GM12878 (cell line): ENCODE measurements at places on chromosomes 3 and 15.
A peak's percentile ranks its signal among the peaks of the same experiment; 100 is the strongest.

DNA sequence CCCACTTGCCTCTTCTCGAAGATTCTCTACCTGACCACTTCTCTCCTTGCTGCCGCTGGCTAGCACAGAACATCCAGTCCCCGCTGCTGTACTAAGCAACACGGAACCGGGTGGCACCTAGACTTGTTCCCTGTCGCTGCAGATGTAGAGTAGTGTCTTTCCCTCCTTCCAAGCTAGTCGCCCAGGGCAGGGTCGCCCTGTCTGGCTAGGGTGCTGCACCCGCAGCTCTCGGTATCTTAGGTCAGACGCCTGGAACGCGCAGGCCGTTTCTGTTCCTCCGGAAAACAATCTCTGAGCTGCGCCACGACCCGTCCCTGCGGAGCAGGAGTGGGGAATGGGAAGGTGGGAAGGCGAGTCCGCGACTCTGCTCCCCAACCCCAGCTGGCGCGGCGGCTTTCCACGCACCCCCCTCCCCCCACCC lies 758 bp upstream of the SNX33 start:
- DNase-seq: no peak

GRCh38 chr15:56934269-56934668 lies 15.8 kb downstream of the TCF12 start:
- no peak for DNase-seq

- no peak for DNase-seq
These were observed 74.1 kb upstream of the MAP4 start for GRCh38 chr3:48090166-48090939.

DNA sequence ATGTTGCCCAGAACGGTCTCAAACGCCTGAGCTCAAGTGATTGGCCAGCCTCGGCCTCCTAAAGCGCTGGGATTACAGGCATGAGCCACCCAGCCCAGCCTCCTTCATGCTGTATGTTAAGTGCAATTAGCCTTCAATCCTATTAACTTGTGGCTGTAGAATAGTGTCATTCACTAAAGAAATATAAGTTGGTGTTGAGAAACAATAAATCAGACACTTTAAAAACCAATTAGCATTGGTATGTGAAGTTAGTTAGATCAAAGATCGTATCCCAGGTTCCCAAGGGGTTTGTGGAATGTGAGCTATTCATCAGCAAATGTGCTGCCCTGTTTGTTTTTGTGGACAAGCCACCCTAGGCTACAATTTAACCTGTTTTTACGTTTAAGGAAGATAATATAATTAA lies 11.0 kb upstream of the PIK3CB start:
- DNase-seq: no peak

- no peak for DNase-seq
These were observed 27.8 kb downstream of the PPCDC start for GRCh38 chr15:75051191-75051608.

GRCh38 chr3:38805765-38806386 lies 10.1 kb downstream of the SCN10A start:
- DNase-seq: peak; percentile 4

- no peak for DNase-seq
These were observed 4.9 kb downstream of the PRRT3 start for GRCh38 chr3:9947025-9947995.

- no peak for DNase-seq
These were observed 111.7 kb upstream of the TP63 start for GRCh38 chr3:189519458-189519857.

GRCh38 chr3:15360788-15361493 lies 28.6 kb upstream of the SH3BP5 start:
- DNase-seq: no peak

GRCh38 chr3:4900298-4900697 lies 78.9 kb upstream of the BHLHE40 start:
- no peak for DNase-seq

DNA sequence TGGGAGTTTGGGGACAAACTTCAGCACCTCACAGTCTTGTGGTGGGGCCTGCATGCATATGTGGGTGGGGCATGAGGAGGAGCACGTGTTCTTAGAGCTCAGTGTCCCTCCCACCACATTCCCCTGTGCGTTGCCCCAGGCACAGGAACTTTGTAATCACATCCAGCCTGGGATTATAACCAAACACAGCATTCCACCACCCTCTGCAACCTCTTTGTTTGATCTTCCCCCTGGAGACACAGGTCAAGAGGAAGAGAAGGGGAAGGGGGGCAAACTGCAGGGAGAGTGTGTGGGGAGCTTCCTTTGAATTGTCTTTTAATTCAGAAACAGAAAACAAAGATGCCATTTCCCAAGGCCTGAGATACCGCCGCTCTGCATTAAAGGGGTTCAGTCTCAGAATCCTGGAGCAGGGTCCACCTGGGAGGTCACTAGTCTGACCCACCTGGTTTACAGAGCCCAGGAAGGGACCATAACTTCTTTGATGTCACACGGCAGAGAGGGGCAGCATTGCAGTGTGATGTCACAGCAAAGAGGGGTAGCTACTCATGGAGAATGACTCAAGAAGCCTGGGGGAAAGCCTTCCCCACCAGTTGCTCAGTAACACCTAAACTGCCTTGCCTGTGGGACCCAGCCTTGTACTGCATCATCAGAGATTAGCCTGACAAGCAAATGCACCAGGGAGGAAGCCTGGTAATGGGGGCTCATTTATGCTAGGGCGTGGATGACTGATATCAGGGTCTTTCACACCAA lies 106.3 kb upstream of the RNU6-1 start:
- DNase-seq: no peak

- peak; percentile 30 for DNase-seq
These were observed 7.0 kb downstream of the ADIPOQ start for GRCh38 chr3:186849374-186849975.

GRCh38 chr3:77298417-77298816 lies 258.5 kb downstream of the ROBO2 start:
- DNase-seq: no peak

DNA sequence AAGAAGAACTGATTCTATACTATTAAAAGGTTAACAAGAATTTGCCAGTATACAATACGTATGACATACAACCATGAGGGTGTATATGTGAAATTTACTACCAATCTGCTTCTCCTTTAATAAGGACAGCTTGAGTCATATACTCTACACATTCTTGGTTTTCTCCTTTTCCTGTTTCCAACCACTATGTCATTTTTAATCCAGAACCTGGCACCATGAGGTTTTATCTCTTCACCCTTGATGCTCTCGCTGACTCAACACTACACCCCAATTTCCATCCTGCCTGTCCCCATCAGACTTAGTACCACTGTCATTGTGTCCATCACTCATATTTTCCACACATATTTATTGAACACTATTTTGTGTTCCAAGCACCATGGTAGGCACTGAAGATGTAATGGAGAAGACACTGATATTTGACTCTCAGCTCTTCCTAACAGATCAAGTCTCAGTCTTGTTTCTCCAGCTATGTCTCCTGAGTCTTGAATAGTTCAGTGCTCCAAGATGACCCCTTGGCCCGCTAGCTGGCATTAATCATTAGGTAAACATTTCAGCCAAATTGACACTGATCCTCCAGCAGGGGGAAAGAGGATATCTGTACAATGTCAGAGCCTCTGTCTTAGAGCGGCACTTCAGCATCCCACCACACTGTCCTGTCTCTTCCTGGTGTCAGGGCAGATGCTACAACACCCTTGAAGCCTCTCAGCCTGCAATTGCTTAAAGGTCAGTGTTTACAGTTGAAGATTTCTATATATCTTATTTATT lies 11.2 kb upstream of the COL8A1 start:
- DNase-seq: no peak

GRCh38 chr15:85318732-85319076 lies 61.7 kb upstream of the AKAP13 start:
- no peak for DNase-seq

- no peak for DNase-seq
These were observed 31.1 kb downstream of the FBXL22 start for GRCh38 chr15:63628123-63628822.

- no peak for DNase-seq
These were observed 969.0 kb upstream of the ALCAM start for GRCh38 chr3:104397713-104398112.

DNA sequence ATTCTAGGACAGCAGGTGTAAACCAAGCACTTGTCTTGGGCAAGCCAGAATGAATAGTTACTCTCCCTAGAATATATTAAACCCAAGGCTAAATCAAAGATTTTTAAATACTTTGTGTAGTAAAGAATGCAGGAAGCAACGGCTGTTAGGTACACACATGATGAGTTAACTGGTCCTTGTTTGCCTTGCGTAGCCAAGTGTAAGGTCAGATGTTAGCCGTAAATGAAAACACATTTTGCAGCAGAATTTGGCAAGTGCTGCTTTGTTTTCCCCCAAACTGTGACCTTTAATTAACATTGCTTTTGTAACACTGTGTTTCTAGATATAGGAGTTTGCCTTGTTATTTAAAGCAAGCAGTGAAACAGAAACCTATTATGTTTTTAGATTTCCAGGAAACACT lies 368.7 kb downstream of the IL5RA start:
- no peak for DNase-seq

- no peak for DNase-seq
These were observed 132.6 kb downstream of the DIPK2A start for GRCh38 chr3:144104186-144104585.

DNA sequence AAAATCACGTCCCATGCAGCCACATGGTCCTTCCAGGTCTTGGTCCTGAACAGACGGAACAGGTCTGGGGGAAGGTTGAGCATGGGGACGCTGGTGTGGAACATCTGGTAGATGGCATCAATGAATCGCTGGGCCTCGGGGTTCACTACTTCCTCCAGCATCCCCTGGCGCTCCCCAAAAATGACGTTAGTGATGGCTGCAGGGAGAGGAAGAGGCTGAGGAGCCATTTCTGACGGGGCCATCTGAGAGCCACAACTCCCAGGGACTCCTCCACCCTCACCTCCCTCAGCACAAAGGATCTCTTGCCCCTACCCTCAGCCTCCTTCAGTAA lies 23.7 kb downstream of the CYP11A1 start:
- DNase-seq: no peak

DNA sequence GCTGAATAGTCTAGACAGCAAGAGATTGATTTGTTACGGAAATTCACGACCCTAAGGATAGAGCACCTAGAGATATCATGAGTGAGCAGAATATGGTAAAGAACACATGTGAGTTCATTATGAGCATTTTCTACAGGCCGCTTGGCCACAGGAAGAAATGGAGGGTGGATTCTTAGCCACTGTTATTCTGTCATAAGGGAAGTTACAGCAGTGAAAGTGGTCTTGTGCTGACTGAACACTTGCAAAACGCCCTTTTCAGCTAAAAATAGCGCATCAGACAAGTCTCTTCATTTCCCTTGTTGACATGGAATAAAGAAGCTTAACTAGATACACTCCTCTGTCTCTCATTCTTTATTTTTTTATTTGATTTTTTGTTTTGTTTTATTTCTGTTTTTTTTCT lies 19.8 kb downstream of the DGKG start:
- DNase-seq: no peak

DNA sequence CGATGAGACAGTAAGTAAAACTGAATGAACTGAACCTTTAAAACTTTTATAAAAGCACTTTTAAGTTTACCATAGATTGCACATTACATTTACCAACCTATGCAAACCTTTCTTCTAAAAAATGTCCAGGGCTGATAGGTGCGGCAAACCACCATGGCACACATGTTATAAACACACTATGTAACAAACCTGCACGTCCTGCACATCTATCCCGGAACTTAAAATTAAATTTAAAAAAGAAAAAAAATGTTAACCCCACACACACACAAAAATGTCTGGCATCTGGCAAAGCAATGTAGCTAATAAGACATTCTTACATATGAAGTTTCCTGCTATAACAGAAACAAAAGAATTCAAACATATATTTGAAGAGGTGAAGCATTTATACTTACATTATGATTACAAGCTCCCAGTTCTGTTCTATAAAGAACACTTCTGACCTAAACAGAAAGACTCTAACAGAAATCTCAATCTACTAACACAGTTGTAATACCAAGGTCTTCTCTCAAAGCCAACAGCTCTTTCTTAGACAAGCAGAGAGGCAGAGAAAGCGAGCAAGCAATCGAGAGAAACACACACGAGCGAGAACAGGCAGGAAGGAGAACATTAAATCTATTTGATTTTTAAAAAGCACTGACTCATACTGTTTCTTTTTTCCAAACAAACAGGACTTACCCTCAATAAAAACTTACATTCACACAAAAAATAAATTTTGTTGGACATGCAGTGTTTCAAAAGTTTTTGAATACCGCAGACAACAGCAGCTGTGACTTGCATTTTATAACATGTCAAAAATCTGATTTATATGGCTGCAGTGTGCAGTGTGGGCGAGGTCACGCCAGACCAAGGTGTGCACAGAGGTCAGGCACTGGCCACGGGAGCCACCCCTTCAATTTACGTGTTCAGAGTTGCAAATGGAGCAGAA lies at the start of gene NRG4:
TSS of gene NRG4 (minus strand) at position 798 of the 925 bp plus-strand sequence. CDS start 1,194 bp downstream, outside the sequence.
- DNase-seq: no peak
